ENCODE measurements at places on chromosomes 16 and 17.

GRCh38 chr16:54648575-54648974, 282.1 kb upstream of the IRX5 start:
- no peak for DNase-seq

DNA sequence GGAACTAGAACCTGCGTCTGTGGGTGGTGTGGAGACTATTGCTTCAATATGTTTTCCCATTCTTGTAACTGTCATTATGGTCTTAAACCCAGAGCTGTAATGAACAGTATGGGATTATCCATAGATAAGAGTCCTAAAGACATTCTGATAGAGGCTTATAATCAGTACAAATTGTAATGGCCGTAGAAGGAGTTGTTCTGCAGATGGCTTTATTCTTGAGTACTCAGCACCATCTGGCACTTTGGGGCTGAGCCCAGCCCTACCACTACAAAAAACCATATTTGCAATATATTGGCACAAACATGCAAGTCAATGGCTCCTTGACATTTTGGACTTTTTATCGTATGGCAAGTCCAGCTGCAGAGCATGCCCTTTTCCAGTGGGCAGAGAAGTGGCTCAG, 150.0 kb downstream of the HS3ST4 start:
- DNase-seq: no peak

GRCh38 chr17:73323409-73324159, 11.8 kb upstream of the CDC42EP4 start:
- DNase-seq: no peak

DNA sequence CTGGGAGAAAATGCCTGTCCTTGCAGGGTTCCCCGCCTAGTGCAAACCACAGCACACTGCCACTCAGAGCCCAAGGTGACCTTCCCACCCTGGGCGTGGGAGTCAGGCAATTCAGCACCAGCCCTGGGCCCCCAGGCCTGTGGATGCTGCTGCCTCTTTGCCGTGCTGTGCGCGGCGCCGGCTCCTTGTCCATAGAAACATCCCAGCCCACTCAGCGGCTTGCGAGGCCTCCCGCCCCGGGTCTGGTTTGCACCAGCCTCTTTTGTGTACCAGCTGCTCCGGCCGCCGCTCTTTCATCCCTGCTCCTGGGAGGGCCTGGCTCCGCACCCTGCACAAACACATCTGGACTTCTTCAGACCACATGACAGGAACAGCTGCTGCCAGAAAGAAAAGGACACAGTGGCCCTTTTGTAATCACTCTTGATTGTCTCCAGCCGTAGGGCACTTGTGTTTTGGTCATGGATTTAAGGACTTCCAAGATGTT, 75.4 kb upstream of the SDK2 start:
- DNase-seq: no peak

- DNase-seq: no peak
Measured at GRCh38 chr17:50204431-50204830, 3.0 kb upstream of the COL1A1 start.

- peak; percentile 84 for DNase-seq
Measured at GRCh38 chr17:8153525-8153956, 1.3 kb upstream of the PER1 start.

GRCh38 chr16:86567701-86568581, 1.3 kb downstream of the FOXC2 start:
- no peak for DNase-seq

DNA sequence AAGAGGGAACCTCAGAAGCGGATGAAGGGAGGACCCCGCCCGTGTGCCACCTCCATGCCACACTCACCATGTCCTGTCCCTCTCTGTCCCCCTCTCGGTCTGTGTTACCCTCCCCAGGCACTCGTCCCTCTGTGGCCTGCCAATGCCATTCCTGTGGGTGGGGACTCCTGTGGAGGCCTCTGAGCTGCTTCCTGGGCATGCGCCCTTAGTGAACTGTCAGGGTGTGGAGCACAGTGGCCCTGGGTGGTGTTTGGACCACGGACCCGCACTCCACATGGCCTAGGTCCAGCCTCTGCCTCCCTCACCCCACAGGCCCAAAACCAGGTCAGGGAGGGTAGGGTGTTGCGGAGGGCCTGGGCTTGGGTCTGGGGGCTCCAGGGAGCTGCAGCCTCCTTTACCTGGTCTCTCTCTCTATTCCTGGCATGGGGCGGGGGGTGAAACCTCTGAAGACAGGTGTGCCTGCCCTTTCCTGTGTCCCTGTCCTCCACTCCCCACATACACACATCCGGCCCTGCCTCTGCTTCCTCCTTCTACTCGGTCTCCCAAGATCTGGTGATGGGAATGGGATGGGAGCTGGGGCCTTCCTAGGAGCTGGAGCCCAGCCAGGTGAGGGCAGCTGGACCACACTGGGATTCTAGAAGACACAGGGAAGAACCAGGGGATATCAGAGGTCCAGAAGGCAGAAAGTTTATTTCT, 11.5 kb upstream of the PKMYT1 start:
- no peak for DNase-seq

- no peak for DNase-seq
Measured at GRCh38 chr16:31537362-31538242, 9.9 kb downstream of the AHSP start.

- DNase-seq: no peak
Measured at GRCh38 chr16:74698222-74698621, 2.4 kb downstream of the MLKL start.

- no peak for DNase-seq
Measured at GRCh38 chr16:51312363-51313150, 161.5 kb upstream of the SALL1 start.

GRCh38 chr17:49597436-49597835, 21.8 kb downstream of the NXPH3 start:
- DNase-seq: no peak

GRCh38 chr17:14780097-14780651, 479.3 kb downstream of the HS3ST3B1 start:
- DNase-seq: no peak

GRCh38 chr16:87656328-87656727, 54.0 kb downstream of the JPH3 start:
- no peak for DNase-seq

DNA sequence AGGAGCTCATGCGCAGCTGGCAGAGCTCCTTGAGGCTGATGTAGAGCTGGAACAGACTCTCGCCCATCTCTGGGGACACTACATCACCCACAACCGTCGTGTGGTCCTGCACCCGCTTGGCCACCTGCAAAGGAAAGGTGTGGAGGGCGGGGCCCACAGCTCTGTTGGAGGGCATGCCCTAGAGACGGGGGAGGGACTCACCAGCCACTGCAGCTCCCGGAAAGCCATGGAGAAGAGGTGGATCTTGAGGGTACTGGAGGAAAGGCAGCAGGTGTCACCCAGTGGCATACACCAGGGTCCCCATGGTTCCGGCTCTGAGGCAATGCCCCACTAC, 8.6 kb downstream of the UNC13D start:
- DNase-seq: no peak

DNA sequence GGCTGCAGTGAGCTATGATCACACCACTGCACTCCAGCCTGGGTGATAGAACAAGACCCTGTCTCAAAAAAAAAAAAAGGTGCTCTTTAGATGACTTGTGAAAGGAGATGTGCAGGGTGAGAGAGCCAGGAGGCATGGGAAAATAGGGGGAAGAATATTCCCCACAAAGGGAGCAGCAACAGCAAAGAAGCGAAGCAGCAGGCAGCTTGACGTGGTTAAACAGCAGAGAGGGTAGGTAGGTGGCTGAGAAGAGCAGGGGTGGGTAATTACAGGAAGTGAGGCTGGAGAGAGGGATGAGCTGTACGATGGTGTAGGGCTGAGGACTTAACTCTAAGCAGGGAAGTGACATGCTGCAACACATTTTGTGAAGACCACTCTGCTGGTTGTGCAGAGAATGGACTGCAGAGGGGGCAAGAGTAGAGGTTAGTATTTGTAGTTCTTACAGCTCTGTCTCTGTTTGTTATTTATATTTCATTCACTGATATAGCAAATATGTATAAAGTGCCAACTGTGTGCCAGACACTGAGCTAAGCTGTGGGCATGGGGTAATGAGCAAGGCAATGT, 1.6 kb downstream of the HEATR3 start:
- peak; percentile 20 for DNase-seq

DNA sequence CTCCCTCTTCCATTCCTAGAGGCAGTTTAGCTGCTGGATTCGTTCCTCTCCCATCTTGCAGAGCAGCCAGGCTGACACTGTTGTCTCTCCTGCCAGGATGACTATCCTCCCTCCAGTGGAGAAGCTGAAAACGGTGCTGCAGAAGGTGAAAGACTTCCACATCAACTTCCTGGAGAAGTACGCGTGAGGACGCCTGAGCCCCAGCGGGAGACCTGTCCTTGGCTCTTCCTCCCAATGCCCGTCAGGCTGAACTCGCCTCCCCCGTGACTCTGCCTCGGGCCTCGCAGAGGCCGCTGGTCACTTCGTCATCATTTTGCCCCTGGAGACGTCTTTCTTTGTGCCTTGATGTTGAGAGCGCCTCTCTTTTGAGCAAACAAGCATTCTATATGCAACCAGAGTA, 44.6 kb downstream of the GPT2 start:
- DNase-seq: no peak

DNA sequence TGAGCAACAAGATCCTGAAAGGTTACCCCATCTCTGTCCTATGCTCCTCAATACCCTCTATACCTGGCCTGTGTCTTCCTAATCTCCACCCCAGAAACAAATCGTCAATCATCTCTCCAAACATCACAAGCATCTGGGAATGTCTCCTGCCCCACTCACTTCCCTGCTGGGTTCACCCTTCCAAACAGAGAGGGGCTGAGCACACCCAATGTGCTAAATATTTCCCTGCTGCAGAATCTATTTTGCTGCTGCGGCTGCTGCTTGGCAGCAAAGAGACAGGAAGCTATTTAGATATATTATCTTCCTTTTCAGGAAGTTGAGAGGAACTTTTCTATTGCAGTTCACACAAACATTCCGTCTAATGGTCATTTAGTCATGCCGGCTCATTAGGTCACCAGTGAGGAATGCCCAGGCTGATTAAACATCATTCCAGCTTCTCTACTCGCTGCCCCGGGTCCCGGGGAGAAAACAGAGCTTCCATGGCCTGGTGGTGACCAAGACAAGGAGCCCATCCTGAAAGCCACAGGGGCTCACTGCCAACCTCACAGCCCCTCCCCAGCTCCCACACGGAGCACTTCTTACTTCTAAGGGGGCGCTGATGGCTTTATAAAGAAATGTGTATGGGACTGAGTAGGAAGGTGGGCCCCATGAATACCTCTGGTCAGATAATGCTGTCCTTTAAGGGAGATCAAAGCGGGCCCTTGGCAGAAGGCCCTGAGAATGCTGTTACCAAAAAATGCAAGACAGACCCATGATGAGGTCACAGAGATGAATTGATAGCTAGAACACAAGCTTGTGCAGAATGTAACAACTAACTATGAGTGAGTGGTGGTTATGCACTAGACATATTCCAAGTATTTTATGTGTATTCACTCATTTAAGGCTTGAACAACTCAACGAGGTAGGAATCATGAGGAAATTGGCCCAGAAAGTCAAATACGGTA, 218.3 kb downstream of the SOX9 start:
- DNase-seq: peak; percentile 76

DNA sequence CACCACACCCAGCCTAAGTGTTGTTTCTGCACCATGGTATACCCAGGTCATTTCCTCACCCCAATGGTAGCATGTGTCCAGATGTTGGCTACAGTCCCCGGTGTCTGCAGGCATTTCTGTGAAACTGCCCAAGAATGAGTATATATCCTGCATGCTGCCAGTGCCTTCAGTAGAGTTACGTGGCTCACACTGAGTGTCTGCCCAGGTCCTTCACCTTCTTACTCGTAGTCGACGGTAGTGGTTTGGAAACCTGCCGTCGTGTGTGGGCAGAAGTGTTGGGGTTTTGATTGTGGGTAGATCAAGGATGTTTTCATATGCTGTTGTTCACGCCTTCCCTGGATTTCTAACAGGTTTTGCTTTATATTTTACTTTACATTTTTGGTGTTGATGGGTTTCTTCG, 16.8 kb downstream of the TCF25 start:
- no peak for DNase-seq

DNA sequence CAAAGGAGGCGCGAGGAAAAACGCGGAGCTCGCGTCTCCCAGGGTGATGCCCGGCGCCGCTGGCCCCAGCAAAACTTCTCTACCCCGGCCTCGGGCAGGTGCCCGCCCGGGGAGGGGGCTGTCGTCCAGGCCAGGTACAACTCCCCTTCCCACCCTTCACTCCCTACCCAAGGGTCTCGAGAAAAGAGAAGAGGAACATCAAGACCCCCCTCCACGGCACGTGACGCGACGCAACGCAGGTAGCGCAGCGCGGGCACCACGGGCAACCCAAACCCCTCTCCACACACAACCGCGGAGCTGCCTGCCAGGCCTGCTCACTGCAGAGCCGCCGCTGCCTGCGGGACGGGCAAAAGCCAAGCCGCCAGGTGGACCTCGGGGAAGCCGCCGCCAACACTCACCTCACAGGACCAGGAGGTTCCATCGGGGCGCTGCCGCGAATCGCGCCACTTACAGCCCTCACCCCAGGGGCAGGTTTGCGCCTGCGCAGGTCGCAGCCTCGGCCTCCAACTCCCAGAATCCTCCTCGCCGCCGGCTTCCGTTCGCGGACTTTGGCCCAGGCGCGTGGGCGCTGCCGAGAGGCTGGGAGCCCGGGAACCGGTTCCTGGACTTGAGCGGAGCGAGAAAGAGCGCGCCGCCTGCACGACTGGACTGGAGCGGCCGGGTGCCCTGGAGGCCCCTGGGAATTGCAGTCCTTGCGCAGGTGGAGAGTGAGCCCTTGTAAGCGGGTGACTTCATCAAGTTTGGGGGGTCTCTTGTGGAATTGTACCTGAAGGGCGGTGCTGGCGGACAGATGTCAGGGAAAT, at the start of gene ZNF232:
Gene ZNF232 (minus strand): TSS at position 477 of the 803 bp plus-strand sequence. CDS start 56 bp downstream, at position 421.
- DNase-seq: peak; percentile 75

DNA sequence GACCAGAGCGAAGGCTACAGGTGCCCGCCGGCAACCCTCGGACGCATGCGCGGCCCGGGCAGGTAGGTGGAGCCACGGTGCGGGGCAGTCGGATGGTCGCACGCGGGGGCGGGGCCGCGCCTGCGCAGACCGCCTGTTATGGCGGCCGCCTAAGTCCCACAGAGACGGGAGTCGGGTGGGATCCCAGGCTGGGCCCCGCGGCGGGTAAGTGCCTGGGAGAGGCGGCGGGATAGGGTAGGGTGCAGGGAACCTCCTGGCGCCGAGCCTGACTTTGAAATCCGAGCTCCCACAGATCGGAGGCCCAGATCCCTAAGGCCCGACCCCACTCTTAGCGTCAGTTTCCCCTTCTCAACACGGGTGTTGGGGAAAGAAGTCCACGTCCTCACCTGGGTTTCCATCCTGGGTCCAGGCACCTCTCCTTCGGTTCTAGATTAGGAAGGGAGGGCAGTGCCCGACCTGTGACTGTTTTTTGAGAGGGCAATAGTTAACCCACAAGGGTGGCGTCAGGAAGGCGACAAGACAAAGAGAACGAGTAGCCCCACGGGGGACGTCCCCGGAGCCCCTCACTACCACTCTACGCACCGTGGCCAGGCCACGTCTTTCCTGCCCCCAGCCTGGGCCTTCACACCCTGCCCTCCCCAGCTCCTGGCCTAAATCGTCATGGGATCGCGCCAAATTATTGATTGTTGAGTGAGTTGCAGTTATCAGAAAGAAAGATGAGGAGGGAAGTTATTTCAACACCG, at the start of gene METTL22:
Gene METTL22 (plus strand): TSS at position 127 of the 743 bp plus-strand sequence. CDS start 3,968 bp downstream, outside the sequence.
- peak; percentile 27 for DNase-seq

All from retinal pigment epithelial cell (primary cell).